ENCODE measurements at places on chromosomes 7 and 10.

DNA sequence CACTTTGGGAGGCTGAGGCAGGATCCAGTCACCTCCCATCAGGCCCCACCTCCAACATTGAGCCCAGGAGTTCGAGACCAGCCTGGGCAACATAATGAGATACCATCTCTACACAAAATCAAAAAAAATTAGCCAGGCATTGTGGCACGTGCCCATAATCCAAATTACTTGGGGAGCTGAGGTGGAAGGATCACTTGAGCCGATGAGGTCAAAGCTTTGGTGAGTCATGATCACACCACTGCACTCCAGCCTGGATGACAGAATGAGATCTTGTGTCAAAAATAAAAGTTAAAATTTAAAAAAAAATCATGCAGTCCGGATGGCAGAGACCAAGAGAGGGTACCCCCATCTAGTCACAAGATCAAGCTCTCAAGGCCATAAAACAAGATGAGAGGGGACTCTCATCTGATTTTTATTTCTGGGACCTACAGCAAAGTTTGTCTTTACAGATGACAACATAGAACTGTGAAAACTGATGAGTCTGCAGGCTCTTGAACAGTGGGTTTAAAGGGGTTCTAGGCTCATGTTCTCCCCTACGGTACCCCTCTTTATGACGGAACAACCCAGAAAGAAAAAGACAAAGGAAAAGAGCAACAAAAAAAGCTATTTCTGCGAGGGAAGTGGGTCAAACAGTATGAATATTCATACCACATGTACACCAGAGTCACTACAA lies 28.9 kb upstream of the CREB3L2 start:
- no peak for DNase-seq

DNA sequence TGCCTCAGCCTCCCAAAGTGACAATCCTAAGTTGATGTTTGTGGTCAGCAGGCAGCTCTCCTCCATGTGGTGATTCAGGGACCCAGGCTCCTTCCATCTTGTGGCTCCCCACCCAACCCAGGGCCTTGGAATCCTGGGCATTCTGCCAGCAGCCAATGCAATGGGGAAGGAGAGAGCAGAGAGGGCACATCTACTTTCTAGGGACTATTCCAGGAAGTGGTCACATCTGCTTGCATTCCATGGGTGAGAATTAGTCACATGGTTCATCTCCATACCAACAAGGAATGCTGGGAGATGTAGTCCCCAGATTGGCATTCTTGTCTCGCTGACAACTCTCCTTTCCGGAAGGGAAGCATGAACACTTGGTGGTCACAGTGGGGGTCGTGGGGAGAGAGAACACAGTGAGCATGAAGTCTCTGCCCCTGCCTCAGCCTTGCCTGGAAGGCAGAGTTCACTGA lies 9.9 kb upstream of the SRRM3 start:
- DNase-seq, result no peak

DNA sequence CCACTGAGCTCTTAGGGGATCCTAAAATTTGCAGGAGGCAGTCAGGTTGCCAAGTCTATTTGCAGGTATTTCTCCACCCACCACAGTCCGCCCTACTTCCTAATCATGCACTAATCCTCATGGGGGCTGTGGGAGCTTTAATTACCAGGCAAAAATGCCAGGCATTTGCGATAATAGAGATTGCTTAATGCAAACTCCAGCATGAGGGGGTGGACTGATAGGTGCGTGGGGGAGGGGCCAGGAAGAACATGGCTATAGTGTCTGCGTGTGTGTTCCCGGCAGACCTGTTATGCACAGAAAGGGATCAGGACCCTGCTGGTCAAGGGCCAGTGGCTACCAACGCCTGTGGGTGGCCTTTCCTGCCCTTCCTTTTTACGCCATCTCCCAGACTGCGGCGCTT lies 15.6 kb upstream of the AQP1 start:
- no peak for DNase-seq

DNA sequence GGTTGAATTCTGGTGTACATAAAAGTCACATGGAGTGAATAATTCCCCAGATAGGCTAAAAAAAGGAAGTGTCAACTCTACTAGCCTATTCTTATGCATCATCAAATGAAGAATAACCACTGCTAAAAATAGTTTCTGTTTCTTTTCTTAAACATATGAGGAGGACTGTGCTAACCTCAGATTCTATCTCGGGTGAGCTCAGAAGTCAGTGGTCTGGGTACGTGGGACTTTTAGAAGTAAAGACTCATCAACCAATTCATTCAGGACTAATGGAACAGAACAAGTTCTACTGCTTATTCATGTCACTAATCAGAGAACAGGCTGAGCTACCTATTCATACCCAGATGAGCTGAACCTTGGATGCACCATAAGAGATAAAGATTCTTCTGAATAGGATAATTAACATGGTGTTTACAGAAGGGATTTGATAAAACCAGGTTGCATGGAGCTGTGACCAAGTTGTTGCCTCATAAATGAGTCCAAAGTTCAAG lies 9.5 kb upstream of the ASAH2 start:
- DNase-seq, result no peak

- DNase-seq, result no peak
Observed at GRCh38 chr7:69062020-69062765, 536.1 kb upstream of the AUTS2 start.

GRCh38 chr7:153390955-153391354 lies 631.4 kb downstream of the ACTR3B start:
- DNase-seq, result no peak

- DNase-seq, result no peak
Observed at GRCh38 chr7:96085953-96086352, 235.9 kb downstream of the SLC25A13 start.

GRCh38 chr10:17237149-17237527 lies 9.1 kb downstream of the VIM start:
- DNase-seq, result no peak
